Activated naive CD4-positive, alpha-beta T cell (primary cell): ENCODE measurements at places on chromosomes 5 and 9.

- no peak for DNase-seq
Measured at GRCh38 chr5:95005811-95006210, 279.1 kb downstream of the MCTP1 start.

DNA sequence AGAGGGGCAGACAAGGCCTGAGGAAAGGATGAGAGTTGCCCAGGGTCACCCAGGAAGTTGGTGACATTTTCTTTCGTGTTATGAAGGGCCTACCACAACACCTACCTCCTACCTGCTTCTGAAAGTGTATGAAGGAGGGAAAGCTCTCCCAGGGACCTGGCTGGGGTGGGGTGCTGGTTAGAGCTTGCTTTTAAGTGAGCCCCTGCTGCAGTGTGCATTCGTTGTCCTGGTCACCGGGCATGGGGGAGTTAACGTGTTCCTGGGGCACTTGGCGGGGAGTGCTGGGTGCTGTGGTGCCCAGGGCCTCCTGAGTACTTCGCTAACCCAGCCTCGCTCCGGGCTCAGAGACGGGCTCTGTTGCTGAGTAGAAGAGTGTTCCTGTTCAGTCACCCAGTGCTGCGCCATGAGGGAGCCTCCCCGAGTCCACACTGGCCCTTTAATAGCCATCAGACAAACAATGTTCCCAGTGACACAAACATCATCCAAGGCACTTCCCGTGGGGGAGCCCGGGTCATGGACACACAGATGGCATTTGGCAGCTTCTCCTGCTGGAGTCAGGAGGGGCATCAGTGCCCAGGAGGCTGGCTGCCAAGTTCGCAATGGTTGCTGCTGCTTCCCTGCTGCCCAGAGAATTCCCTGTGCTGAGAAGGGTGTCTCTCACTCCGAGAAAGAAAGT is 85.7 kb downstream of the AMBP start:
- DNase-seq: no peak

- no peak for DNase-seq
Measured at GRCh38 chr9:115665519-115665918, 488.1 kb upstream of the PAPPA start.

GRCh38 chr9:128892221-128892921 is 10.4 kb downstream of the LRRC8A start:
- DNase-seq: no peak

- DNase-seq: no peak
Measured at GRCh38 chr9:68472119-68472518, 68.6 kb downstream of the TMEM252 start.

- no peak for DNase-seq
Measured at GRCh38 chr5:57097526-57097925, 76.3 kb upstream of the GPBP1 start.
